Neuronal stem cell (in vitro differentiated cells): ENCODE measurements at places on chromosomes 2 and 18.

GRCh38 chr2:212915121-212915782 lies 236.2 kb downstream of the IKZF2 start:
- no peak for DNase-seq

DNA sequence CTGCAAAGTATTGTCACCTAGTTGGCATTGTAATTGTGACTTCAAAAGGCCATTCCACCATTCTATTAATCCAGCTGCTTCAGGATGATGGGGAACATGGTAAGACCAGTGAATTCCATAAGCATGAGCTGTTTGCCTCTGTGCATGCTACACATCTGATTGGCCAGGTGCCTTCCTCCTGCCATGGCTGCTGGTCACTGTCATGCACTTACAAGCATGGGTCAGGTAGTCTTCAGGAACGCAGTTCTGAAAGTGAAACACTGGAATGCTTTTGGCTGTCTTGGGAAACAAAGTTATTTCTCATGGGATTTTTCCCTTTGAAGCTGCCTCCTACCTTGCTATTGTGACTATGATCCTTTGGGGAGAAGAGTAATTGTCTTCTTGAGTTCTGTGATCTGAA lies 267.6 kb downstream of the GBX2 start:
- no peak for DNase-seq

DNA sequence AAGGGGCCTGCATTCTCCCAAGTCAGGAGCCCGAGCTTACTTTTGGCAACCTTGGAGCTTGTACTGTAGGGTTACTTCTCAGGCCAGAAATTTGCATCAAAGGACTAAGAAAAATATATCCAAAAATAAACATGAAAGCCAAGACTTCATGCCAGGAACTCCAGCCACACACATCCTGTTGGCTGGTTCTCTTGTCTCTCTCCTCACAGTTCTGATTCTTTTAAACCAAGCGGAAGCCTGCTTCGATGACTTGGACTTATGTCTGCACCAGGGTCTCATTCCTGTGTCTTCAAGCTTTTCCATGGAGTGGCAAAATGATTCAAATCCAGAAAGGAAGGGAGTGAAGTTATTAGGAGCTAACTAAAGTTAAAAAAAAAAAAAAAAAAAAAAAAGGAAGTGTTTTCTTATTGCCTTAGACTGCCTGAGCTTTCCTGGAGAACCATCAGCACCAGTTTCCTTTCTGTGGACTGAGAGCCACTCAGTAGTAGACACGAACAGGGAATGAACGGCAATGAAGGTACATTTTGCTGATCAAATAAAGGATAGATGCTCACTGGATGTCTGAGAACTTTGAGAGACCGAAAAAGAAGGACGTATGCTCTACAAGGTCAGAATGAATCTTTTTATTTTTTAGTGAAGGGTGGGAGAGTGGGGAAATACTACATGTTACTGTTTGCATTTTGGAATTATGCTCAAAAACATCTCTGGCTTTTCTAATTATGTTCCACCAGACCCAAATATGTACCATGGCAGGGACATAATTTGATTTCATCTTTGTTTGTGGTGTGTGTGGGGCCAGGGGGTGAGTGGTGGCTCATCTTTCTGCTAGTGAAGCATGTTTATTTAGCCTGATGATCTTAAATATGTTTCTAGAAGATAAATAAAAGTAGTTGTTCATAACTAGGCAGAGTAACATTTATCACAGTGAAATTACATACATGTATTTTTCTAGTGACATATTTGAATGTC lies 86.0 kb downstream of the RAPGEF4 start:
- no peak for DNase-seq

DNA sequence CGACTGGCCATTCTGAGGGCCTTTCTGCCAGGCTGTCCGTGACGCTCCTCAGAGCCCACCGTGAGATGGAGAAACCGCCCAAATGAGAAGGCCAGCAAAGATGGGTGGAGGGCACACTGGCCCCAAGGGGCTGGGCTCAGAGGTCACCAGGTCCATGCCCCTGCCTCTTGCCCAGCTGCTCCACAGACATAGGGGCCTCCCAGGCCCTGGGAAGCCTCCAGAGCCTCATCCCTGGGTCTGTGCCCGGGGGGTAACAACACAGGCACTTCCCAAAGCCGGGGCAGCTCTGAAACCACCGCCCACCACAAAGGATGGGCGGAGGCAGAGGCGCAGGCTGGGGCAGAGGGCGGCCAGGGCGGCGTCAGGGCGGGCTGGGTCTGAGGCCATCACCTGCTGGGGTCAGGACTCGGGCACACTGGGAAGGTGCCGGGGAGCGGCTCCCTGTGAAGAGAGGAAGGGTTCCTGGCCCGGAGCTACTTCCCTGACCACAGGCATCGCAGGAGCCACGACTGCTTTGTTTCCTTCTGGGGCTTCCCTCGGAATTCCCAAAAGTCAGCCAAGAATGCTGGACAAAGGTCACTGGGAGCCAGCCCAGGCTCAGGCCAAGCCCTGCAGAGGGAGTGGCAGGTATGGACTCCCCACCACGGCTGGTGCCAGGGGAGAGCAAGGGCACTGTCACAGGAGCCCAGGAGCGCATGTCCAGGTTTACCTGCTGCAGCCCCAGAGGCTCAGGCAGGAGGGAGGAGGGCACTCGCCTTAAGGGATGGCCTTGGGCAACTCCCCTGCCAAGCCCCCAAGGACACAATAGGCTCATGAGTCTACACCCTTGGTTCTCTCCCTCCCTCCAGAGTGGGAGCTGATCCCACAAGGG lies 9.4 kb downstream of the CYP26B1 start:
- no peak for DNase-seq

GRCh38 chr2:105748566-105748965 lies 3.9 kb downstream of the NCK2 start:
- no peak for DNase-seq

DNA sequence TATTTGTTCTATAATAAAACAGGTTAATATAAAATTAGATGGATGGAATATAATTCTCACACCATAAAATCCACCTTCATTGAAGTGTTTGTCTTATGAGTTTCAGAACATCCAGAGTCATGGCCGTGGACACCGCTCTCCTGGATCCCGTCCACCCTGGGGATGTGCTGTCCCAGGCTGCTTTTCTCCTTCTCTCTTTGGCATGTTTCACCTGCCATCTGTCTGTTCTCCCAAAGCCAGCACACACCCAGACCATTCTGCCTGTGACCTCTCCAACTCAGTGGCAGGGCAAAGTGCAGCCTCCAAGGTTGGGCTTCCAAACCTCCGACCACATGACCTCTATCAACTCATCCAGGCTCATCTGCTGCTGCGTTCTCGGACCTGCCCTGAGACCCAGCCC lies 104.7 kb downstream of the MYT1L start:
- no peak for DNase-seq

DNA sequence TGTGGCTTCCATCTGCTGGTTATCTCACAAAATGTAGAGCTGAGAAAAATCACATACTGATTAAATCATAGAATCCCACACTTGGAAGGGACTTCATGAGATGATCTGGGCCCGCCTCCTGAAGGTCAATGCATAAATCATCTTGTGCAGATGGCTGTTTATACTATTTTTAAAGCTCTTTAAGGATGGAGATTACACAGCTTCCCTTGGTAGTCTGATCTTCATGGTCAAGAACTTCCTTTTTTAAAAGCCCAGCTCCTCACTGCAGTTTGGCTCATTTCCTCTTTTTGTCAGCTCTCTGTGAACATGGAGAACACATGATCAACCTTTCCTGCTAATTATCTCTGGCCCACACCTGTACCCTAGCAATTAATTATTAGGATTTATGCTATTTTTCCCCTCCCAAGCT lies 25.9 kb downstream of the GCG start:
- DNase-seq: no peak

DNA sequence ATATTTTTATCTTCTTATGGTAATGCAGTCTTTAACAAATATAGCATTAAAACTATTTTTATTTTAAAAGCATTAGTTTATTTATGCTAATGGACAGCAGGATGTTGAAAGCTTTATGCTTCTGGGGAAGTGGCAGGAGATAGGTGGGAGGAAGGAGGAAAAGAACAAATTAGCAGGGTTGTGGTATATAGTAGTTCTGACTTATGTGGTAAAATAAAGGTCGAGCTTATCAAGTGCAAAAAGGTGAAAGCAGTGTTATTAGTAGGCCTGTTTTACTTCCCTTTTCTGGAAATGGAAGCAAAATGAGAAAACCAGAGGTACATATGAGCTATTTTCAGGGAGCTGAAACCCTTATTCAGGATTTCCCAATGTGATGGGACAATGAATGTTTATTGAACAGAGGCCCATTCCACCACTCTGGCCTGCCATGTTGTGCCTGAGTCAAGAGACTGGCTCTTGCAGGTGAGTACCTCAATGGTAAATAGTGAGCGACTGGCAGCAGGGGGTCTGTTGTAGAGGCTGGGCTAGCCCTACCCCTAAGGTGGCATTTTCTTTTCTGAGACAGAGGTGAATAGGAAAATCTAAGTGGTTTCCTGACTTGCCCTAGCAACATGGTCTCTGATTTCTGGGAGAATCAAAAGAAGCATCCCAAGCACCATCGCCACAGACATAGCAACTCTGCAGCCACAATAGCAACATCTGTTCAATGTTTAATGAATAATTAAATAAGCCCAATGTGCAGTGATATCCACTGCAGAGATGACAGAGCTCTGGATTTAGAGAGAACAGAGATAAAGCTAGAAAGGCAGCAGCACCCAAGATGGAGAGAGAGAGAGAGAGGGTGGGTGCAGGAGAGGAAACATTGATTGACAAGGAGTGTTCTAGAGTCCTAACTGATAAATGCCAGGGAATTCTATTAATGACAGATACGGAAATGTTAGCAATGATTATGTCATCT lies 119.7 kb downstream of the UPP2 start:
- DNase-seq: no peak

DNA sequence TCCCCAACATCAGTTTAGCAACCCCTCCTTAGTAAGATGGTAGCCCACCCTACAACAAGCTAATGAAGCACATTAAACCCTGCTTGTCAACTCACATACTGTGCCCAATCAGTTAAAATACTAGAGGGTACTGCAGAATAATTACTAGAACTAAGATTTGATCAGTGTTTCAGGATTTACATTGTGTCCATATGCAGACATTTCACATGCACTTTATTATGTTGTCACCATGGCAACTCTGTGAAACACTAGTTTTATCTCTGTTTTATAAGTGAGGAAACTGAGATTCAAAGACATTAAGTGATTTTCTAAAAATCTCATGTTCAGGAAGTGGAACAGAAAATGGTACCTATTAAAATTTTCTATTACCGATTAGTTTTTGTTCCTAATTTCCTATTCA lies 61.7 kb downstream of the CYBRD1 start:
- no peak for DNase-seq

DNA sequence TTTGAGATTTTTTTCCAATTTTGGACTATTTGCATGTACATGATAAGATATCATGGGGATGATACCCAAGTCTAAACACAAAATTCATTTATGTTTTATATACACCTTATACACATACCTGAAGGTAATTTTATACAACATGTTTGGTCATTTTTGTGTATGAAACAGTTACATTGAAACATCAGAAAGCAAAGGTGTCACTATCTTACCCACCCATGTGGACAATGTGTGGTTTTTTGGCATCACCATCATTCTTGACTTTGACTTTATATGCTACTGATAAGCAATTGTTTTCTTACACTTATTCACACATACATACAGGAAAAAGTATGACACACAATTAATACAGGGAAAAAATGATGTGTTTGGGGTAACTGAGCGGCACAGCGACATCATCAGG lies 51.0 kb upstream of the ACVR1 start:
- no peak for DNase-seq

- DNase-seq: no peak
These were observed 124.9 kb downstream of the ARHGAP15 start for GRCh38 chr2:143254110-143254509.

- DNase-seq: no peak
These were observed 11.2 kb downstream of the RELCH start for GRCh38 chr18:62198259-62198658.

- no peak for DNase-seq
These were observed 375.7 kb downstream of the EIPR1 start for GRCh38 chr2:3001615-3002560.
